ENCODE measurements at places on chromosomes 12 and 14.

DNA sequence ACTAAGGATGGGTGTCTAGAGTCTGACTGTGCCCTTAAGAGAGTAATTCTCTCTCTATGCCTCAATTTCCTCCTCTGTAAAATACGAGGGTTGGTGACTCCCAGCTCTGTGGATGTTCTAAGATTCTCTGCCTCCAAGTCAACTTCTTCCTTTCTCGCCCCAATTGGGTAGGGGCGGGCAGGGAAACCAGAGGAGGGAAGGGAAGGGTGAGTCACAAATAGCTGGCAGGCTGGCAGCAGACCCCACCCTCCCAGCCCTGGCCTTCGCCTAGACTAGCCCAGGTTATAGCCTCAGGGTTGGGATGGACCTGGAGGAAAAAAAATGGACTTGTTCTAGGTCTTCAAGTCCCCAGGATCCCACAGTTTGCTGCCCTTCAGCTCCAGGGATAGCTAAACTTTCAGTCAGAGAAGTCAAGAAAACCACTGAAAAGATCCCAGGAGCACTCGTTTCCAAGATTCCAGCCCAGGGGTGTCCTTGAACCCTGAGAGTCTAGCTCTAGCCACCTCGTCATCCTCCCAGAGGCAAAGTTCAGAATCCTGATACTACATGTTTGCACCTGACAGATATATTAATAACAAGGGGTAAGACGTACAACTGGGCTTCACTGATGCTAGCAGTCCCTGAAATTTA, 2.3 kb downstream of the DGKA start:
- DNase-seq, result no peak

- no peak for DNase-seq
Observed at GRCh38 chr12:14803830-14804160, 325 bp downstream of the C12orf60 start.

DNA sequence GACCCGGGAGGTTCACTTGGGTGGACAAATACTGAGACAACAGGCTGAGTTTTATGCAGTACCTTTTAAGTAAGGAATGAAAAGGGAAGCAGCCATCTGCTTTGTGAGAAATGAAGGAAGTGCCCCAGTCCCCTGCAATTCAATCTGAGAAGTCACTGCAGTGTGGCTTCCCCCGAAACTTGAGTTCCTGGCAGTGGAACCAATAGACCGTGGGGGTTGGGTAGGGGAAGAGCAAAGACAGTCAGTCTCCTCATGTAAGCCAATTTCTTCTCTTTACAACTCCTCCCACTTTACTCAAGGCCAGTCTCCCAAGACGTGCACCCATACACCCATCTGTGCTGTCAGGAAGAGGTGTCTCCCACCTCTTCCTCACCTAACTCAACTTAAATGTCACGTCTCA, 206.5 kb downstream of the BCAT1 start:
- no peak for DNase-seq

- no peak for DNase-seq
Observed at GRCh38 chr12:19633641-19634040, 194.3 kb downstream of the AEBP2 start.

DNA sequence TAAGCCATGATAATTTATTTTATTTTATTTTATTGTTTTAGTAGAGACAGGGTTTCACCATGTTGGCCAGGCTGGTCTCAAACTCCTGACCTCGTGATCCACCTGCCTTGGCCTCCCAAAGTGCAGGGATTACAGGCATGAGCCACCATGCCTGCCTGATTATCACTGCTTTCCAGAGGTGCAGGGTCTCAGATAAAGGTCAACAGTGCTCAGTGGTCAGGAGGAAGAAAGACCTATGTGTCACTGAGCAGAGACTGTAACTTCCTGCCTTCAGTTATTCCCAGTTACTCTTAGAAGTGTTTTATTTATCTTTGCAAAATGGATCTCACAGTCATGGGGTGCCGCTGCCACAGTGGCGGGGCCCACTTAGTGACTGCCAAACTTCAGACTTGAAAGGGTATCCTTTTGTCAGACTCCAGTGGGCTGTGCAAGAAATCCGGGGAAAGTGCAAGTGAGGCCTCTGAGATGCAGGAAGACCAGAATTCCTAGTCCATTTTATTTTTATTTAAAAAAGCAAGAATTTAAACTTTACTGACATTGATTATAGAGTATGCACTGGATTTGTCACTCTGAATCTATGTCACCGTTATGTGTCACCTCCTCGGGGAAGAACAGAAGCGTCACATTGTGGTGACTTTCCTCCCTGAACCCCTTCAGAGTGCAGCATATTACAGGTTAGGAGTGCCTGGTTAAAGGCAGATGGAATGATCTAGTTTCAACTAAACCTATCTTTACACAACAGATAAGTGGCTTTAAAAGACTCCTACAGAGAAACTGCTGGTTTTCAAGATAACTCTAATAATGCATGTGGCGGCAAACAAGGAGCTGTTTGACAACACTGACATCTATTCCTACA, 59.1 kb upstream of the BICD1 start:
- DNase-seq, result no peak

- no peak for DNase-seq
Observed at GRCh38 chr14:59013672-59014298, 174.7 kb upstream of the DAAM1 start.

GRCh38 chr14:101072945-101073597, 169.5 kb upstream of the RTL1 start:
- peak; percentile 74 for DNase-seq

All from NK-92 treated with Interleukin-12 subunit alpha and Interleukin-12 subunit beta, amount 100 ng/mL, for 24 hours (cell line).